Forelimb muscle (tissue), 1 donor: ENCODE measurements at places on chromosomes 6 and 20.
A peak's percentile ranks its signal among the peaks of the same experiment; 100 is the strongest.

GRCh38 chr6:89501222-89501621 is 68.3 kb downstream of the ANKRD6 start:
- no peak for DNase-seq

DNA sequence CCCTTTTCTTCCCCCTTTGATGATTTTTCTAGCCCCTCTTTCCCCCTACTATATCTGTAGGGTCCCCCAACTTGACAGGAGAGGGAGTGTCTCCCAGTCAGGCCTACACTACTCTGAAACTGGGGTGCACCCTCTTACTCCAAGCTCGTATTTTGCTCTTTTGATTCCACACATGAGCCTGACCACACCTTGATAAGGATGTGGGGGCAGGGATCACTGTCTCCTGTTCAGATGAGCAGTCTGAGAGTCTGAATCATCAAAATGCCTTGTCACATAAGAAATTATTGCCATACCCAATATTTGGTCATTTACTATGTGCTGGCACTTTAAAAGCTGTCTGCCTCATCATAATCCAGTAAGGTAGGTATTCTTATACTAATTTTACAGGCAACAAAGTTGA is 15.9 kb downstream of the PNPLA1 start:
- no peak for DNase-seq

- DNase-seq: no peak
Measured at GRCh38 chr6:135853227-135853626, 1.7 kb downstream of the PDE7B start.

GRCh38 chr6:82750556-82750955 is 315.1 kb downstream of the UBE3D start:
- no peak for DNase-seq

DNA sequence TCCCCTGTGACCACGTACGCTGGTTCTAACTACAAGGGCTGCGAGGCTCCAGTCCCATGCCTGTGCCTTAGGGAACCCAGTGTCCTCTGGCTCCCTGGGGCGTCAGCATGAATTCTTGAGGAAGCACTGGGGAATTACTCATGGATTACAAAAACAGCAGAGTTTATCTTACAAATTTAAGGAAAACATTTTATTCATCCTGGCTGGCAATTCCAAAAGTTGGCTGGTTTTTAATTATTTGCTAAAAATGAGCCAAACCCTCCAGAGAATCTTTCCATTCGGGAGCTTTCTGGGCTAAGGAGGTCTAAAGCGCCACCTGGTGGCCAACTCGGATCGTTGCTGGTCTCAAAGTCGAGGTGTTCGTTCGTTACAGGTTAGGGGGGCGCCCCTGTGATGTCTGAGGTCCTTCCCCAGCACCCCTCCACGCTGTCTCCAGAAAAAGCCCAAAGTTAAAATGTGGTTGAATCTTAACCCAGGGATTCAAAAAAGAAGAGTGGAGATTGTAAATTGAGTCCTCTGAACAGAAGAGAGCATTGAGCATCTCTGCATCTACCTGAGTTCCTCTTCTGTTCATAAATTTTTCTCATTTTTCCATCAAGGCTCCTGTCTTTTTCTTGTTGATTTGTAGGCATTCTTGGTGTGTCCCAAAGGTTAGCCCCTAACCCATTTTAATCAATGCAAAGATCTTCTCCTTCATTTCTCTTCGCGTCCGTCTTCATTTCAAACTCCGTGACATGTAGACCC is 99.4 kb downstream of the BFSP1 start:
- peak; percentile 5 for DNase-seq
